ENCODE measurements at places on chromosomes 1 and 21. TPM values are rescaled to one million over a fixed set of nuclear protein-coding genes. Genes with fewer than 3 reads are reported as not detected.

GRCh38 chr1:58333511-58333910, 213.0 kb downstream of the OMA1 start:
- no peak for DNase-seq

GRCh38 chr1:80633947-80634706, 1166.6 kb upstream of the ADGRL2 start:
- no peak for DNase-seq

The LCA5L gene
- total RNA-seq = 0.57 TPM

- DNase-seq = no peak
Measured at GRCh38 chr1:201476670-201477344, 7.8 kb upstream of the PHLDA3 start.

GRCh38 chr1:152623203-152623844, 421 bp upstream of the LCE3A start:
- DNase-seq = peak; percentile 47

DNA sequence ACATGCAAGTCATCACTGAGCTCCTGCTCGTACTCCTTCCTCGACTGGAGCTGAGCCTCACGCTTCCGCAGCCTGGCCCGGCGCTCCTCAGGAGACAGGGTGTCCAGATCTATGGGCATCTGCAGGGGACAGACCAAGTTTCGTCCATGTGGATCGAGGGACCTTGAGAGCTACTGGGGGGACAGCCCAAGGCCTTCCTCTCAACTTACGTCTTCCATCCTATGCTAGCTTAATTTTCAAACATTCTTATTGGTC, 2.4 kb downstream of the MRPL55 start:
- no peak for DNase-seq

DNA sequence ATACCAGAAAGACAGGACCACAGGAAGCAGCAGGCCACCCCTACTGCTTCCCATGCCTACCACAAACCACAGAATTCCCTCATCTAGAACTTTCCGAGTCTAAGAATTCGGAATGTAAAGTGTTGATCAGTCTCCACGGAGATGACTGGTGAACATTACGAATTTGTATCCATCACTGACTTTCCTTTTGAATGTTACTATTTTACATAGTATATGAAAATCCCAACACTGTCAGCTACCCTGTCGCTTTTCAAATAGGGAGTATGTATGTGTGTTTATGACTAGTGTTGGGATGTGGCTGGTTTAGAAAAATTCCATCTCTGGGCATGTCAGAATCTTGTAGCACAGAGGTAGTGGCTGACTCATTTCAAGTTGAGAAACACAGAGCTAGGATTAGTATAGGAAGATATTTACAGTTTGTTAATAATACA, 118.2 kb downstream of the COQ8A start:
- DNase-seq = no peak

GRCh38 chr1:183730107-183730724, 74.7 kb upstream of the RGL1 start:
- no peak for DNase-seq

The SDC3 gene
- total RNA-seq = 26.8 TPM

GRCh38 chr1:66557157-66557556, 23.2 kb downstream of the SGIP1 start:
- DNase-seq = no peak

The SPATA21 gene
- not detected for total RNA-seq

The CLCN6 gene
- 26.0 TPM for total RNA-seq
